Stimulated activated CD8-positive, alpha-beta memory T cell treated with anti-CD3 and anti-CD28 coated beads, Interleukin-4, amount 100 ng/mL, for 1 hour (primary cell): ENCODE measurements at places on chromosomes 5 and 9.

- DNase-seq = no peak
Observed at GRCh38 chr9:115117999-115118878, at the start of gene TNC. Gene TNC, minus strand, starts transcription at chr9:115118157. Its CDS starts 27,139 bp downstream, at chr9:115091018.

GRCh38 chr9:30524311-30524710, 1860.1 kb upstream of the ACO1 start:
- DNase-seq = no peak

- DNase-seq = no peak
Observed at GRCh38 chr5:179437341-179438001, 92.2 kb upstream of the ADAMTS2 start.

DNA sequence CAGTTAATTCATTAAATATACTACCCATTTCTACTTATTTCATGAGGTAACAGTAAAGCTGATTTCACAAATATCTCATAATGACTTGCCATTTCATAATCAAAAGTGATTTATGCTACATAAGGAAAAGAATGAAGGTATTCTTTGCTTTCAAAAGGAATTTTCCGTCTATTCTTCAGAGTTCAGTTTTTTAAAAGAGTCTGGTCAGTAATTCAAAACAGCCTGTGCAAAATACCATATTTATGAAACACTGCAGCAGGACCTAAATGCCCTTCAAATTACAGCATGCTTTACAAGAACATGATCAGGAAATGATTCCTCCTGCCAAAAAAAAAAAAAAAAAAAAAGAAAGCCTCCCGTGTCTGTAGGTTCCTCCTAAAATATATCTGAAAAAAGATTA, 154.7 kb downstream of the KIAA0825 start:
- DNase-seq = no peak

DNA sequence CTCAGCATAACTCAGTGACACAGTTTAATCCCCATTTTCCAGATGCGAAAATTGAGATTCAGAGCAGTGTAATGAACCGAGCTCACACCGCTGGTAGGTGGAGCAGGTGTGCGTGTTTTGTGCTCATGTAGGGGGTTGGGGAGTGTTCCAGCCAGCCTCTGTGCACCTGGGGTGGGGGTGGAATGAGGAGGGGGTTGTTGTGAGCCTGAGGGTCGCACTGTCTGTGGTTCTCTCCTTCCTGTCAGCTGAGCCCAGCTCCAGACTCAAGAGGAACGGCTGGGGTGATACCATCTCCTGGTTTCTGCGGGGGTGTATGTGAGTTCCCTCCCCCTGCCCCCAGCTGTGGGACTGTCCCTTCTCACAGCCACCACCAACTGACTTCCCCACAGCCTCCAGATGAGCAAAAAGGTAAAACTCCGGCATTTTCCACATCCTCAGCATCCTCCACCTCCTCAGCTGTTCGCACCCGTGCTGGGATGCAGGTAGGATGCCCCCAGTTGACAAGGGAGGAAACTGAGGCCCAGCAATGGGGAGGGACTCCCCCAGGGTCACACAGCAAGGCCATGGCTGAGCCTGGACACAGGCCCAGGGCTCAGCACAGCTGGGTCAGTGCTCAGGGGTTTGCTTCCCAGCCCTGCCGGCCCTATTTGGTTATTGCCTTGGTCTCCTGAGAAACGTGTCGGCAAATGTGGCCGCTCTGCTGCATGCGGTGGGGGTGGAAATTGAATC, 2.1 kb downstream of the SH2D3C start:
- no peak for DNase-seq

DNA sequence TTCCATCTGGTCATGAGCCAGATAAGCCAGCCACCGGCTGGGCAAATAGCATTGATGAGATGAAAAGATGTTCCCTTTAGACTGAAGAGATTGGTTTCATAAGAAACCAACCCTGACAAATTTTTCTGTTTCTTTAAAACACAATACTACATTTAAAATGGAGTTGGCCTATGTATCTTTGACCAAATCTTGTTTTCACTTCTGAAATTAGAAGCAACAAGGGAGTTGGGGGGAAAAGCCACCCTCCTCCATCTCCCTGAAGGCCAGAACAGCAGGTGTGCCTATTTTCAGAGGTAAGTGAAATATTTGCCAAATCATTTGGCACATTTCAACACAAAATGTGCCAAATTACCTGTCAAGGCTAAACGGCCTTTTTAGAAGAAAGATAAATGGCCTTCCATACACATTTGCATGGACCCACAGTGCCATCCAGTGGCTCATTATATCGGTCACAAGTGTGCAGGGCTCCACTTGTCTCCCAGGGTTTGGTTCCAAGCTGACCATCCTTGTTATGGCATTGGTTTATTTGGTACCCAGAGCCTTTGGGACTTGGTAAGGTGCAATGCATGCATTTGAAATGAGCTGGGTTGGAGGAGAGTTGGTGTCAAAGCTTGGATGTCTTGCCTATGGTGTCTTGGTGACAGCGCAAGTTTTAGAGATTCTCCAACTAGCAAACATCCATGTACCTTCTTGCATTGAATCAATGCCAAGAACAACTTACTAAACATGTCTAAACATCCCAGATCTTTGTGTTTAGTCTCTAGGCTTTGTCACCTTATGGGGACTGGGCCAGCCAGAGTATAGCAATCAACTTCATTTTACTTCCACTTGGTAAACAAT, 372.0 kb upstream of the KIF2A start:
- DNase-seq = no peak

- no peak for DNase-seq
Observed at GRCh38 chr9:97808972-97809371, 44.1 kb upstream of the FOXE1 start.

GRCh38 chr9:106897236-106897635, 34.3 kb downstream of the ZNF462 start:
- no peak for DNase-seq

DNA sequence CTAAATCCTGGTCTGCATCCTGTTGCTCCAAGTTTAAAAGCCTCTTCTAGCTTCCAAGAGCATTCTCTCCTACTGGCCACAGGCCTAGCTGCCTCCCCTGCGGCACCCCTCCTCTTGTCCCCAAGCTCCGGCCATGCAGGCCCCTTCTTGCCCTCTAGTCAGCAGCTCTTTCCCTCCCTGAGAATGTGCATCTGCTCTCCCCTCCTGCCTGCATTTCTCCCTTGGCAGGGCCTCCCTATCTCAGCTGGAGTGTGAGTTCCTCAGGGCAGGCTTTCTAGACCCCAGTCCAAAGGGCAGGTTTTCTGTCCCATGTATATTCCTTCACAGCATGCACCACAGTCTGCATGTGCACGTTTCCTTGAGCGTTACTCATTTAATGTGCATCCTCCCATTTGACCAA, 24.6 kb upstream of the BARX1 start:
- no peak for DNase-seq

- no peak for DNase-seq
Observed at GRCh38 chr9:134179918-134180785, 15.8 kb upstream of the RNU6ATAC start.

- DNase-seq = no peak
Observed at GRCh38 chr5:2997179-2997578, 245.7 kb upstream of the IRX2 start.

- DNase-seq = peak; percentile 60
Observed at GRCh38 chr5:67003935-67004729, 192.5 kb downstream of the CD180 start.

GRCh38 chr9:18786911-18787650, 245.9 kb downstream of the SAXO1 start:
- no peak for DNase-seq

GRCh38 chr5:97355775-97356174, 172.7 kb upstream of the RIOK2 start:
- no peak for DNase-seq

DNA sequence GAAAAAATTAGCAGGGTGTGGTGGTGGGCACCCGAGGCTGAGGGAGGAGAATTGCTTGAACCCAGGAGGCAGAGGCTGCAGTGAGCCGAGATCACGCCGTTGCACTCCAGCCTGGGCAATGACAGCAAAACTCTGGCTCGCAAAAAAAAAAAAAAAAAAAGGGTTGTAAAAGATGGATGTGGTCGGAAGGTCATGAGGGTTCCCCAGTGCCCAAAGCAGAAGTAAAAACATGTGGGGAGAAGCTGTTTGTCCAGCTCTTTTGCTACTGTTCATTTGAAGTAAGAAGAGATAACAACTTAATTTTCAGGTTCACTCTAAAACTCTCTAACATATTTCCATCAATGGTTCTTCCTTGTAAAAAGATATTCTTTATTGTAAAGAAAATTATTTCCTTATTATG, 57.1 kb upstream of the GOLPH3 start:
- DNase-seq = no peak

DNA sequence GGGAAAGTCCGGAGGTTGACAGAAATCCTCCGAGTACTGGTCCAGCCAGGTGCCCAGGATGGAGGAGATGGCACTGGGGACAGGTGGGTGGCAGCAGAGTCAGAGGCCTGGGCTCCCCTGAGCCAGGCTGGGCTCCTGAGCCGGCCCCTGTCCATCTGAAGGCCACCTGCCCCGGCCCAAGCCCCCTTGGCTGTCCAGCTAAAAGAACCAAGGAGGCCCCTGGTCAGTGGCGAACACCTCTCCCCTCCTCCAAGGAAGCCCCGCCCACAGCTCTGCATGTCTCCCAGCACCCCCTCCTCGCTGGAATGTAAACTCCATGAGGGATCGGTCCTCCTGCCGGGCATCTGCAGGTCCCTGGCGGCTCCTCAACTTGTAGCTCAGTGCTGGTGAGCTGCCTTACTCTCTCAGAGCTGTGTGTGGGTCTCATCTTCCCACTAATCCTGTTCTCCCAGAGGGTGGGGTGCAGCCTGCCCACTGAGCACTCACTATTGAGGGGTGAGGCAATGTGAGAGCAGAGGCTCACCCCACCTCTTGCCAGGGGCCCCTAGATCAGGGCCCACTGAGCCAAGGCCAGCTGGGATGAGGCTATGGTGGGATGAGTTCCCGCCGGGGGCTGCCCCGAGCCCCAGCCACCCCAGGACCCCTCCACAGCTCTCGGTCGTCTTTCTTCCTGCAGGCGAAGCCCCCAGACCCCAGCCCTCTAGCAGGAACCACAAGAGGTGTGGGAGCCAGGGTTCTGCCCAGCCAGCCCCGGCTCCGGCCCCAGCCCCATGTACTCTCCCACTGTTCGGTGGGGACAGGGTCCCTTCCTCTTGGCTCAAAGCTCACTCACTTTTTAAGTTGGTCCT, 12.0 kb downstream of the RALGDS start:
- no peak for DNase-seq

GRCh38 chr5:156395306-156395675, 68.3 kb downstream of the SGCD start:
- no peak for DNase-seq
